ENCODE measurements at places on chromosomes 3 and 15.
A peak's percentile ranks its signal among the peaks of the same experiment; 100 is the strongest.

DNA sequence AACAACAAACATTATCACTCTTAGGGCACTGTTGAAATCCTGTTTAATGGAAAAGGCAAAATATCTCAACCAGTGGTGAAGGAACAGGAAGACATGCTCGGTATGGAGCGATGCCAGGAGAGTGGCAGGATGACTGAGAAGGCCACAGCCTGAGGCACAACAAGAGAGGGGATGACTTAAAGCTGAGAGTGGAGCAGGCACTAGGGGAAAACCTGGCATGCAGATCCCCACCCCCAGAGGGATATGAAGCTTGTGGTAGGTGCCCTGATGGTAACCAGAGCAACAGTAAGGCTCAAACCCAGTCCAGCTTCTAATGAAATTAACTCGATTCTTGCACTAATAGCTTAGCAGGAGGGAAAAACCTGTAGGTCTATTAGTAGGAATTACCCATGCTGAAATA, 40.4 kb downstream of the LYSMD4 start:
- DNase-seq = no peak

- peak; percentile 48 for DNase-seq
Measured at GRCh38 chr3:107524326-107524840, 1.6 kb downstream of the BBX start.

DNA sequence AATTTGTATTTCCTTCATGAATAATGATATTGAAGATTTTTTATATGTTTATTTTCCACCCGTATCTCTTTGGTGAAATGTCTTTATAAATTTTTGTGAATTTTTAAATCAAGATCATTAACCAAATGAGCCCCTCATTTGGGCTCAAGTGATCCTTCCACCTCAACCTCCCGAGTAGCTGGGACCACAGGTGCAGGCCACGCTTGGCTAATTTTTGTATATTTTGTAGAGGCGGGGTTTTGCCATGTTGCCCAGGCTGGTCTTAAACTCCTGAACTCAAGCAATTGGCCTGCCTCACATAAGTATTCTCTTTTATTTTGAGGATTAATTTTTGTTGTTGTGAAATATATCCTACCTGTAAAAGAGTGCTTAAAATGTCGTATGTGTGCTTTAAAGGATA, 4.9 kb downstream of the BBS4 start:
- no peak for DNase-seq

DNA sequence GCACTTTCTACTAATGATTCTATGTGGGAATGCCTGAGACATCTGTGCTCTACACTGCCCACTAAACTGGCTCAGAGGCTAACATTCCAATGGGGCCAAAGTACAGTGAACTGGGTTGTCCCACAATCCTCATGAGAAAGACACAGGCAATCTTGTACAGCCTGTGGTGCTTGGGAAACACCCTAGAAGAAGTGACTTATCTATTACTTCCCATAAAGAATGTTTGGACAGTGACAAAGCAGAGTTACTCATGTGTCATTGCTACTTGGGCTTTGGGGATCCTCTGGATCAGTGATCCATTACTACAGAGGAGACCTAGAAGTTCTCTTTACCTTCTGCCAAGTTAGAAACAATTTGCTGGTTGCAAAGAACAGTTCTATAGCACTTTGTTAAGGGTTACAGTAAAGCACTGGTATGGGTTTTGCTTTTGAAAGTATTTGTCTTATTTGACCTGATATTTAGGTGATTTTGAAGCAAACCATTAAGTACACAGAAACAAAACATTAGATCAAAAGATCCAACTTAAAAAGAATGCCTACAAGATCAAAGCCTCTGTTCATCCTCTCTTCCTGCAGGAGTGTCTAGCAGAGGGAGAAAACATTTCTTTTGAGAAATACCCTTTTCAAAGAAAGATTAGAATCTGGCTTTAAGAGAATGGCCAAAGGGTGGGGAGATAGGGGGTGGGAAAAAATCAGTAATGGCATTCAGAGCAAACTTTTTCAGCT, 75.8 kb downstream of the CTNNB1 start:
- DNase-seq = no peak

- DNase-seq = no peak
Measured at GRCh38 chr3:59620325-59620724, 570.5 kb upstream of the CFAP20DC start.

All from CD4-positive, alpha-beta T cell treated with Interleukin-21 for 1 hour (primary cell).